ENCODE measurements at places on chromosomes 16 and 17.

- DNase-seq = no peak
Observed at GRCh38 chr17:66466106-66466820, 163.8 kb downstream of the PRKCA start.

DNA sequence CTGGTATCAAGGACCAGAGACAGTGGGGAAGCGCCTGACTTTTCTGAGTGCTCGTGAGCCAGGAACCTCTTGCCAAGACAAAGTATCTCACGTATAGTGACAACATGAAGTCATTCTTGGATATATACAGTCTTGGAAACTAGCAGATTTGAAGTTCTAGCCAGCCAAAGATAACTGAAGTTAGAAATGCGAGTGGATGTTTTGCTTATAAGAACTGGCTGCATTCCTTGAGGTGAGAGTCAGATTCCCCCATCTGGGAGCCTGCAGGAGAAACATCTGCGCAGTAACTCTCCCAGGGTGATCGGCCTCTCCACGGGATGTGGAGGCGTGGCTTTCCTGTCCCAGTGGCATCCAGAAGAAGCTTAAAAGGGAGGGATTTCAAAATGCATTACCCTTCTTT is 89.8 kb downstream of the SHISA6 start:
- DNase-seq = no peak

GRCh38 chr17:41589301-41589700 is 2.6 kb upstream of the KRT14 start:
- no peak for DNase-seq

- DNase-seq = no peak
Observed at GRCh38 chr17:7484919-7485377, 782 bp downstream of the POLR2A start.

- no peak for DNase-seq
Observed at GRCh38 chr16:88655733-88656281, 5.0 kb upstream of the CYBA start.

DNA sequence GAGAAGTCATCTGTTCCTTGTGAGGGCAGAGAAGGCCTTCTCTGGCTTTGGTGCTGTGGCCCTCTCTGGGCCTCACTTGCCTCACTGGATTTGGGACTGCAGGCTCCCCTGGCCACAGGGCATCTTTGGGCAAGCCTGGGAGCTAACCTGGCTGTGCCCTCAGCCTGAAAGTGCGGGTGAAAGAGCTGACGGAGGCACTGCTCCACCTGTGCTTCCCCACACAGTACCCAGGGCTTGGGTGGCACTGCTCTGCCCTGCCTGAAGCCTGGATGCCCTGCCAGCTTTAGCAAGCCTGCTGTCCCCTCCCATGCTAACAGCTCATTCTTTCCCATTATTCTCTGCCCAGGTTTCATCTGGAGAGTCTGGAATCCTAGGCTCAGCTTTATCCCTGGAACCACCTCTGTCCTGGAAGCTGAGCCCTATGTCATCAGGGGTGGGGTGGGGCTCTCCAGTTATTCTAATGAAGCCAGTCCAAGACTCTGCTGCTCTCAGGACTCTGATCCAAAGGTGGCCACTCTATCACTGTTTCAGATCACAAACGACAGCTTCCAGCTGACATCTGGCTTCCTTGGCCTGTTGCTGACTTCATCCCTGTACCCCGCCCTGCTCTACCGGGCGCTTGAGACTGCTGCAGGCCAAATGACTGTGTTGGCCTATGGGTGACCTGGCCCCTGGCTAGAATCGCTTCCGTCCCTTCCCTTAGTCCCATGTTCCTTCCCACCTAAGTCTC is 29.3 kb downstream of the HIC1 start:
- DNase-seq = peak; percentile 76

- peak; percentile 95 for DNase-seq
Observed at GRCh38 chr17:56902348-56902747, 11.5 kb downstream of the TRIM25 start.

GRCh38 chr16:7086822-7087616 is 245.6 kb upstream of the RBFOX1 start:
- peak; percentile 2 for DNase-seq

DNA sequence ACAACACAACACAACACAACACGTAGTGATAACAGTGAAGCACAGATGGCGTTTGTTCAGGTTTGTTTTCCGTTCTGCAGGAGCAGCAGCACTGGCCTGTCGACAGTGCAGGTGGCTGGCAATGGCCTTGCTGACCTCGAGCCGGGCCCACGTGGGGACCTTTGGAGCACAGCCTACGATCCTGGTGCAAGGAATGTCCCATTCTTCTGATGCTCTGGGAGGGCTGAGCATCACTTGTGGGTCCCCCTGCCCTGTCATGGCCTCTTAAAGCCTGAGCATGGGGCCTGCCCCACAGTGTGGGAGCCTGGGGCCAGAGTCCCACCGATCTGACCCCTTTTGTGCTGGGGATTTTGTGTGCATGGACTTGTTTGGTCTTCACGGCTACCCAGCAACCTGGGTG is 6.8 kb downstream of the MAP2K3 start:
- no peak for DNase-seq

GRCh38 chr16:12866981-12867551 is 34.3 kb upstream of the SHISA9 start:
- no peak for DNase-seq

DNA sequence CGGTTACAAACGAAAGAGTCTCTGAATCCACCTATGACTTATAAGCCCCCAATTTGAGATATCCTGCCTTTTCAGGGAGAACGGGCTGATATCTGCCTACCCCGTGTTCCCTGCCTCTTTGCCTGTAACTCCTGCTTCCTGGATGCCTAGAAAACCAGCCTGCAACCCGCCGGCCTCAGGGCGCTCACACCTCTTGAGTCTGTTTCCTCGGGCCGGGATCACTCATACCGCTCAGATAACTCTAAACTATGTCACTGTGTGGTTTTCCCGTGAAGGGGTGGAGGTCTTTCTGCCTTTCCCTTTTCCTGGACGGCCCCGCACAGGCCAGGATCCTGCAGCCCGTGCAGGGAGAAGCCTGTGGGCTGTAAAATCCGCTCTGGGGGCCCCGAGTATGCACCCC is 10.4 kb downstream of the RPUSD1 start:
- no peak for DNase-seq

GRCh38 chr17:50934672-50935220 is 68.6 kb upstream of the TOB1 start:
- no peak for DNase-seq

DNA sequence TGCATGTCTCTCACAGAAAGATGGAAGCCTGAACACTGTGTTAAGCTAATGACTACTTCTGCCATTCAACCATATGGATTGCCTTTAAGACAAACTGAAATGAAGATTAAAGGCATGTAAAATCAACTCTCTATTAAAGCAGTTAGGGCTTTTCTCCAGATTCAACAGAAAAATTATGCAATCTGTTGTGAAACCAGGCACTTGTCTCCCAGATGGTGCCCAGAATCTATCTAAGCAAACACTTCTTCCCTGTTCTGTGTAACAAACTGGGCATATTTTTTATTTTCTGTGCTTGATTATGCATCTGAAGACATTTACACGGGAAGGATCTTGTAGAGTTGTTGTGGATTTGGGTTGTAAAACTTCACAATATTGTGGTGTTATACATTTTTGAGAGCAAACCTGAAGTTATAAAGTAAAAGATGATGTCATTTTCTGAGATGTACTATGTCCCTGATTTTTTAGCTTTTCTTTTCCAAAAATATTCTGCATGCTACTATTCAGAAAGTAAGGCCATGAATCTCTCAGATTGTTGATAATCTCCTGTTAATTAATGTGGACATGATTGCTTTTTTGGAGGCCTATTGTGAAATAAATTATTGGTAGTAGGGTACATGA is 1550.3 kb downstream of the CDH8 start:
- DNase-seq = no peak

- DNase-seq = no peak
Observed at GRCh38 chr16:85912211-85912974, 13.4 kb downstream of the IRF8 start.

DNA sequence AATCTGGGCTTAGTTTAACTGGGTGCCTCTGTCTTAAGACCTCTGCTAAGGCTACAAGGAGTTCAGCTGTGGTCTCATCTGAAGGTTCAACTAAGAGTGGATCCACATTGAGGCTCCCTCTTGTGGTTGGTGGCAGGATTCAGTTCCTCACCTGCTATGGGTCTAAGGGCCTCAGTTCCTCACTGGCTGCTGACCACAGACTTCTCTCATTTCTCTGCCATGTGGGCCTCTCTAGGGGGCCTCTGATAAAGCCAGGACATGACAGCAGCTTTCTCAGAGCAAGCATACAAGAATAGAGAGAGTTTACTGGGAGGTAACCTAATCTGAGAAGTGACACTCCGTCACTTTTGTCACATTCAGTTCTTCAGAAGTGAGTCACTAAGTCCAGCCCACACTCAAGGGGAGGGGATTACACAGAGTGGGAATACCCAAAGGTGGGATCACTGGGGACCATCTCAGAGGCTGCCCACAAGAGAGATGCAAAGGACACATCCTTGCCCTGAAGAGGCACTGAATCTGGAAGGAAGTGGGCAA is 19.2 kb upstream of the ABAT start:
- no peak for DNase-seq

- no peak for DNase-seq
Observed at GRCh38 chr17:45288825-45289224, 26.9 kb upstream of the SPATA32 start.

- DNase-seq = no peak
Observed at GRCh38 chr16:74846714-74847113, 72.1 kb upstream of the FA2H start.

DNA sequence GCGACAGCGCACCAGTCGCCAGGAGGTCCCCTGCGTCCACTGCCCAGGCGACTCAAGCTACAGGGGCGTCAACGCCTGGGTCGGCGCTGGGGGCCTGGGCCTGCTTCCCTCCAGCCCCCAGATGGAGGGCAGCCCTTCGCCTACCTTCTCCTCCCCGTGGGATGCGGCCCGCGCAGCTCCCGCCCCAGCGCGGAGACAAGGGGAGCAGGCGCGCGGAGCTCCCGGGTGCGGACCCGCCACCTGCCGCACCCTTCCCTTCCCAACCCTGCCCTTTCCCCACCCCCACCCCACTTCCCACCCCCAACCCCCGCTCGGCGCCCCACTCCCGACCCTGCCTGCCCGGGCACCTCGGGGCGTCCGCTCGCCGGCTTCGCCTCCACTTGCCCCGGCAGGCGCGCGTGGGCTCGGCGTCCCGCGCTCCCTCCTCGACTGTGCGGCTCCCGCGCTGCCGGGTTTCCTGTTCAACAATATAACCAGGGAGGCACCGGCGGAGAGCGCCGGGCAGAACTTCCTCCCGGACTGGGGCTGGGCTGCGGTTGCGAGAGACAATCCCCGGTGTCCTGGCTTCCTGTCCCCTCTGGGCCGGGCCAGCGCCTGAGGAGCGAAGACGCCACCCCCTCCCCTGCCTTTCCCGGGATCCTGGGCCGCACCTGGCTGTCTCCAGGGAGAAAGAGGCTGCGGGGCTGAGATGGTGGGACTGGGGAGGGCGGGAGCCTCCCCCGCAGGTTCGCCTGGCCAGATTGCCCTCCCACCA is at the start of gene ARHGAP27:
Gene ARHGAP27, minus strand, starts transcription at position 466 of the 754 bp plus-strand sequence. CDS start 2,591 bp downstream, outside the sequence.
- DNase-seq = no peak

DNA sequence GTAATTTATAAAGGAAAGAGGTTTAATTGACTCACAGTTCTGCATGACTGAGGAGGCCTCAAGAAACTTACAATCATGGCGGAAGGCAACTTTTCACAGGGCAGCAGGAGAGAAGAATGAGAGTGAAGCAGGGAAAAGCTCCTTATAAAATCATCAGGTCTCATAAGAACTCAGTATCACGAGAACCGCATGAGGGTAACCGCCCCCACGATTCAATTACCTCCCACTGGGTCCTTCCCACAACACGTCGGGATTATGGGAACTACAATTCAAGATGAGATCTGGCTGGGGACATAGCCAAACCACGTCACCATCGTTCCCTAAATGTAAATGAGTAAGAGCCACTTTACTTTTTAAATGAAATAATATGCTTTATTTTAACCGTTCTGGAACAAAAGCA is 89.9 kb upstream of the NACA2 start:
- DNase-seq = no peak

- DNase-seq = no peak
Observed at GRCh38 chr16:57930533-57930932, 40.4 kb downstream of the CNGB1 start.

GRCh38 chr17:38453951-38454421 is 25.7 kb downstream of the ARHGAP23 start:
- DNase-seq = no peak

- DNase-seq = no peak
Observed at GRCh38 chr16:67259705-67260104, 10.9 kb downstream of the SLC9A5 start.

DNA sequence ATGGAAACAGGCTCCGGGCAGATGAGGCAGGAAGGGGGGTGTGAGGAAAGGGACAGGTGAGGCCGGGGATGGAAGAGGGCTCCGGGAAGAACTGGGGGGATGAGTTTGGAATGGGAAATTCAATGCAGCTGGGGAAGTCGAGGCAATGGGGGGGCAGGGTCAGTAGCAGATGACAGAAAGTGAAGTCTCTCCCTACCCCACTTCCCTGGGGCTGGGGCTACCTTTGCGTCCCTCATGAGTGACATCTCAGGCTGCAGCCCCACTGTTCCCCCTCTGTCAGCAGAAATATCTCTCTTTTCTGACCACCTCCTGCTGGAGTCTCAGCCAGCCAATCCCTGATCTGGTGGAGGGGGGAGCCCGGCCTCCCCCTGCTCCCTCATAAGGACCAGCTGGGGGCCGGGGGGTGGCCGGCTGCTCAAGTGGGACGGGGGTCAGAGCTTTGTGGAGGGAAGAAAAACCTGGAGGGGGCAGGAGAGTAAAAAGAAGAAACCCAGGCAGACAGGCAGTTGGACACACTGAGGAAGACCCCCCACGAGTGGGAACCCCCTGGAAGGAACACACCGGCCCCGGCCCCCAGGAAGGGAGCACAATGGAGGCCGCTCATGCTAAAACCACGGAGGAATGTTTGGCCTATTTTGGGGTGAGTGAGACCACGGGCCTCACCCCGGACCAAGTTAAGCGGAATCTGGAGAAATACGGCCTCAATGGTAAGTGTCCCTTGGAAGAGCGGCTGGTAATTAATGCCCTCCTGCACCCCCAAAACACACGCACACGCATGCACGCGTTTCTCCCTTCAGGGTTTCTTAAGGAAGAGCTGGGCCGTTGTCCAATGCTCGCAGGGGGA is at the start of gene ATP2A1:
Gene ATP2A1, plus strand, starts transcription at position 406 of the 844 bp plus-strand sequence. Its CDS starts 184 bp downstream, at position 590.
- no peak for DNase-seq

DNA sequence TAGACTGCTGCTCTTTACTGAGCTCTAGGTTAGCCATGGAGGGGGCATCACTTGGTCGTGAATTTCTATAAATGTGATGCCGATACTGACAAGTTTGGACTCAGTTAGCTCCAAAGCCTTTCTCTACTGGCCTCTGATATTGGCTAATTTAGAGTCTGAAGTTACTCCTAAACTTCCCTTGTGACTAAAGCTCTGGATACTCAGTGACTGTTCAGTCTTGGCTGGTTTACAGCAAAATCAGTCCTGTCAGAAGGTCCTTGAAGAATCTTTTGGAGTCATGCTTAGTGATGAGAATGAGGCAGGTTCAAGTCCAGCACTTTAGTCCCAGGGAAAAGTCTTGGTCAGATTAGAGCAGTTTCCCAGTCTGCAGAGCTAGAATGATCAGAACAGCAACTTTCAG is 197.5 kb upstream of the HS3ST4 start:
- no peak for DNase-seq

DNA sequence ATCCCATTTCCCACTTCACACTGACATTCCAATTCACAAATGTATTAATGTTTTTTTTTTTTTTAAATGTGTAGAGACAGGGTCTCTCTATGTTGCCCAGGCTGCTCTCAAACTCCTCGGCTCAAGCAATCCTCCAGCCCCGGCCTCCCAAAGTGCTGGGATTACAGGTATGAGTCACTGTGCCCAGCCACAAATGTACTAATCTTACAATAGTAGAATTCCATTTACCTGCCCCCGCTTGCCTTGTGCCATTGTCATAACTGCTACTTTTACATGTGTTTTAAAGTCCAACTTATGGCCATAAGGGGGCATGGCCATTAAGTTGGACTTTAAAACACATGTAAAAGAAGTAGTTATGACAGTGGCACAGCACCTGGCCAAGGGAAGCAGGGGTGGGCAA is 4.6 kb downstream of the MMP28 start:
- DNase-seq = no peak

All from H54 (cell line).